ENCODE measurements at places on chromosomes 3 and 15. TPM values are rescaled to one million over a fixed set of nuclear protein-coding genes. Genes with fewer than 3 reads are reported as not detected.

The NEK10 gene
- 0.24 TPM for total RNA-seq

The PP2D1 gene
- total RNA-seq: not detected

The ERC2 gene
- not detected for total RNA-seq

The BCL2A1 gene
- 55.8 TPM for total RNA-seq

The TMEM108 gene
- total RNA-seq: not detected

The TMCO5A gene
- not detected for total RNA-seq

The GATA2 gene
- not detected for total RNA-seq

- no peaks in the 10 kb centered on the region for H3K36me3 ChIP-seq
- no peaks in the 10 kb centered on the region for H3K27me3 ChIP-seq
- no peak overlapping the region for H3K27ac ChIP-seq
- no peaks in the 10 kb centered on the region for H3K4me1 ChIP-seq
- no peak overlapping the region for H3K4me3 ChIP-seq
Observed at GRCh38 chr3:123687286-123687685, 102.4 kb upstream of the HACD2 start.

DNA sequence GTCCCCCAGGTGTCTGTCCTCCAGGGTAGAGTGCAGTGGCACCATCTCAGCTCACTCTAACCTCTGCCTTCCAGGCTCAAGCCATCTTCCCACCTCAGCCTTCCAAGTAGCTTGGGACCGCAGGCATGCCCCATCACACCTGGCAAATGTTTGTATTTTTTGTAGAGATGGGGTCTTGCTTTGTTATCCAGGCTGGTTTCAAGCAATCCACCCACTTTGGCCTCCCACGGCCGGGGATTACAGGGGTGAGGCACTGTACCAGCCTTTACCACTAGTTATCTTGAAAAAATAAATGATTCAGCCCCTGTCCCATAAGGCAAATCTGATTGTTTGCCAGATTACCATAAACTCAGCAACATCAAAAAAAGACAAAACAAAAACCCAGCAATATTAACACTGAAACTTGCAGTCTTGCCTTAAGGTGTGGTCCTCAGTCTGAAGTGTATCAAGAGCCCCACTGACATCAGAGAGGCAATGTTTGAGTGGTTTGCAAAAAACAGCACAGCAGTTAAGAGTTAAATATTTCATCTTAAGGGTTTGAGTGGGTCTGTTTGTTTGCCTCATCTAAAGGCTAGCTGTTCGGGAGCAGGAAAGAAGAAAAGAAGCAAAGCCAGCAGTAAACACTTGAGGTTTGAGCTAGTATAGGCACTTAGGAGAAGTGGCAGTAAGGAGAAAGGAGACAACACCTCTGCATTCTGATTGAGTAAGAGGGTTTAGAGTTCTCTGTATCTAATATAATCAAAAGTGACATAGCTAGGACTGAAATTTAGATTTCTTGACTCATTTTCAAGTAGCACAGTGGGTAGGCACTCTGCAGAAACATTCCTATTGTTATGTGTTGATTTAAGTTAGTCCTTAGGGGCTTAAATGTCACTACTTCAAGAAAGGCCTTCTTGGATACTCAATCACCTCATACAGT lies 26.3 kb upstream of the EDEM1 start:
- no peak overlapping the region for H3K27ac ChIP-seq
- H3K36me3 ChIP-seq: no peaks in the 10 kb centered on the region
- H3K27me3 ChIP-seq: no peaks in the 10 kb centered on the region
- H3K4me1 ChIP-seq: peaks cover 17% of the 10 kb centered on the region

- no peaks in the 10 kb centered on the region for H3K36me3 ChIP-seq
- DNase-seq: no peak
- H3K27ac ChIP-seq: no peak overlapping the region
- no peaks in the 10 kb centered on the region for H3K4me1 ChIP-seq
- H3K27me3 ChIP-seq: no peaks in the 10 kb centered on the region
Observed at GRCh38 chr3:142857056-142857455, 31.8 kb downstream of the PCOLCE2 start.

- peak overlapping the region; percentile 60 for H3K27ac ChIP-seq
- H3K36me3 ChIP-seq: peaks cover 26% of the 10 kb centered on the region
- no peaks in the 10 kb centered on the region for H3K27me3 ChIP-seq
- DNase-seq: no peak
Observed at GRCh38 chr3:39147711-39148434, 5.5 kb downstream of the CSRNP1 start.

All from CD8-positive, alpha-beta memory T cell (primary cell).